NCI-H187 (cell line): ENCODE measurements at places on chromosomes 3 and 15.
A peak's percentile ranks its signal among the peaks of the same experiment; 100 is the strongest.

DNA sequence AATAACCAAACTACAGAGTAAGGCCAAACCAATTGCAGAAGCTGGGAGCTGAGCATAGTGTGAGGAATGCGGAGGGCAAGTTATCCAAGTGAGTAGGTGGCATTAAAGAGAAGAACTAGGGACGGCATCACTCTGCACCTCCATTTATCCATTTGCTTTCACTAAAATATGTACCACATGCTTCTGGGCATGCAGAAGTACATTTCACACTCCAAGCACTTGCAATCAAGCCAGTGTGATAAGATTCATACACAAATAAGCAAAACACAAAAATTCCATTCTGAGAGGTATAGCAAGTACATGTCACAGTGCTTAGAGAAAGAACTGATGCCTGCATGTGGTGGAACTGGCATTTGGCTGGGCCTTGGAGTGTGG is 81.1 kb downstream of the CCNL1 start:
- no peak for DNase-seq

GRCh38 chr3:184513276-184514170 is 48.1 kb upstream of the EPHB3 start:
- DNase-seq: peak; percentile 33

DNA sequence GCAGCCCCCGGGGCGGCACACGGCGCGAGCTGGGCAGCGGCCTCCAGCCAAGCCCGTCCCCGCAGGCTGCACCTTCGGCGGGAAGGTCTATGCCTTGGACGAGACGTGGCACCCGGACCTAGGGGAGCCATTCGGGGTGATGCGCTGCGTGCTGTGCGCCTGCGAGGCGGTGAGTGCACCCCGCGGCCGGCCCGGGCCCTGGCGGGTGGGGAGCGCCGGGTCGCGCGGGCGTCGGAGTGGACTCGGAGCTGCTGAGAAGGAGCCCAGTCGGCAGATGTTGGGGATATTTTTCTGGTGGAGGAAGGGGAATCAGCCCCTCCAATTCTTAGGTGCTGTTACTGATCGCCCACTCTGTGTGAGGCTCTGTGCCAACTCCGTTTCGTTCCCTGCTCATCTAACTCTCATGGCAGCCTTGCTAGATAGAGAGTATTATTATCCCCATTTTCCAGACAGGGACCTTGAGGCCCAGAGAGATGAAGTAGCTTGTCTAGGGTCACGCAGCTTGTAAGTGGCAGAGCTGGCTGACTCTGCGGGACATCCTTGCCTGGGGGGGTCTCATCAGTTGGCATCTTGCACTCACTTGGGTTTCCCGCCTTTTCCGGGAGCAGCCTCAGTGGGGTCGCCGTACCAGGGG is 890 bp downstream of the CHRD start:
- no peak for DNase-seq

GRCh38 chr15:60362321-60363086 is 35.3 kb downstream of the ANXA2 start:
- no peak for DNase-seq

DNA sequence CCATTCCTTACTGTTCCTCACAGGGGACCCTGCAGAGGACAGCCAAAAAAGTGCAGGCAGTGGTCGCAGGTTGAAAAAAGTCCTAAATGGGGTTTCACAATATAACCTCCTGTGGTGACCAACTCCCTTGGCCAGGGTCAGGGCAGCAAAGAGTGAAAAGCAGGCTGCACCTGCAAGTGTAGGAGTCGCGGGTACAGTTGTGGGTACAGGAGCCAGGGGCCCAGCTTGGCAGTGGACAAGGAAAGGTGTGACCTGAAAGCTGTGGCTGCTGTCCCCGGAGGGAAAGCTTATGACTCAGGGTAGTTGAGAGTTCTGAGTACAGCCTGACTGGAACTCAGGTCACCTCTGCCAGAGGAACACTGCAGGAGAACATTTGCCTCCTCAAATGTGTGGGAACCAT is 1114.1 kb downstream of the ROBO2 start:
- DNase-seq: no peak

DNA sequence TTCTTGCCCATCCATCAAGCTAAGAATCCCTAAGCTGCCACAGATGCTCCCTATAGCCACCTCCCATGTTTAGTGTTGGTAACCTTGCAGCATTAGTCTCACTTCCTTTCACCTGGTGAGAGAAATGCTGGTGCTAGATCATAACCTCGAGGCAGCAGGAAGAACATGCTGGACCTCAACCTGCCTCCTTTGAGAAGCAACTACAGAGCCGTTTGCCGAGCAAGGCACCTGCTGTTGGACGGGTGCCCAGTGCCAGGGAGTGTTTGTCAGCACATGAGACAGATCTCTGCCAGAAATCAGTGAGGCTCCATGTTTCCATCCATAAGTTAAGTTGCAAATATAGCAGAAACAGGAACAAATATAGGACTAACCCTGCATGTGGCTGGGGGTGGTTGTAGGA is 955.7 kb downstream of the TUSC7 start:
- peak; percentile 17 for DNase-seq

GRCh38 chr15:40569129-40569953 is at the start of gene RPUSD2:
Gene RPUSD2, plus strand, starts transcription at chr15:40569299. Its CDS starts 39 bp downstream, at chr15:40569338.
- peak; percentile 66 for DNase-seq

DNA sequence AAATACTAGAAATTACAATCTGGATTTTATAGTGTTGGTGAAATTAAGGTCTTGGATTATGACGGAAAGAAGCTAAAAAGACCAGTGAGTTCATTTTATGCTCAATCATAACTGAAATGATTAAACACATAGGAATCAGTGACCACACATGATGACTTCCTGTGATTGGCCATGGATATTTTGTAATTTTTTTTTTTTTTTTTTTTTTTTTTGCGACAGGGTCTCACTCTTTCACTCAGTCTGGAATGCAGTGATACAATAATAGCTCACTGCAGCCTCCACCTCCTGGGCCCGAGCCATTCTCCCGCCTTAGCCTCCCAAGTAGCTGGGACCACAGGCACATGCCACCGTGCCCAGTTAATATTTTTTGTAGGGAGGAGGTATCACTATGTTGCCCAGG is 47.4 kb downstream of the PAQR5 start:
- DNase-seq: no peak

GRCh38 chr3:17741621-17742101 is 770 bp downstream of the TBC1D5 start:
- no peak for DNase-seq

DNA sequence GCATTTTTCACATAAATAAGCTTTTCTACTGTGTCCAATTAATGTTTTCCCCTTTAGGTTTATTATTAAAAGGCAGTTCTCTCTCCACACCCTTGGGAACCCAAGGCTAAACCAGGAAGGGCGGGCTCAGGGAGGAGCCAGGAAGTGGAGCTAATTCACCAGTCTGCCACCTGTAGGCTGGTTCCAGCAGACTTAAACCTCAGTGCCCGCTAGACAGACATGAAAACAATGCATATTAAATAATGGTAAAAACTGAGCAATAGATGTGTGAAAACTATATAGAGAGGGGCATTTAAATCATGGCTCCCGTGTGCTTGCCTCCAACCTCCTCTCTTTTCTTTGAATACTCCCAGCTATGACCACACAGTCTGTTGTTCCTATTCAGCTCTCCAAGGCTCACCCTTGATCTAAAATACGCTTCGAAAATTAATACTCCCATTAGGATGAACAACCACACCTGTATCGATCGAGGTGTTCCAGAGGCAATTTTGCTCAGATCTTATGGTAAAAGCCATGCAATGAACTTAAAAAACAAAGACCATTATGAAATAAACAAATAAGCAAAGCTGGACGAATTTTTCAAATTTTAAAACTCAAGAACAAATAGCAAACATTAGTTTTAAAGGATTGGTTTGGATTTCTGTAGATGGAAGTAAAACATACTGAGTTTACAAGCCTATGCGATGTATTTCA is 253.3 kb downstream of the TJP1 start:
- DNase-seq: no peak

DNA sequence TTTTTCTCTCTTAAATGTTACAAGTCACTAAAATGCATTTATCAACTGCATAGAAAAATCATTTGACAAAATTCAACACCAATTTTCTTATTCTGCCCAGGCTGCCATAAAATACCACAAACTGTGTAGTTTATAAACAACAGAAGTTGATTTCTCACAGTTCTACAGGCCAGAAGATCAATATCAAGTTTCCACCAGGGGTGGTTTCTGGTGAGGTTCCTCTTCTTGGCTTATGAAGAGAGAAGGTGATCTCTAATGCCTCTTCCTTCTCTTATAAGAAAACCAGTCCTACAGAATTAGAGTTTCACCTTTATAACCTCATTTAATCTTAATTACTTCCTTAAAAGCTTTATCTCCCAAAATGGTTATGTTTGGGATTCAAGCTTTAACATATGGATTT is 10.9 kb upstream of the CD200R1L start:
- DNase-seq: no peak

DNA sequence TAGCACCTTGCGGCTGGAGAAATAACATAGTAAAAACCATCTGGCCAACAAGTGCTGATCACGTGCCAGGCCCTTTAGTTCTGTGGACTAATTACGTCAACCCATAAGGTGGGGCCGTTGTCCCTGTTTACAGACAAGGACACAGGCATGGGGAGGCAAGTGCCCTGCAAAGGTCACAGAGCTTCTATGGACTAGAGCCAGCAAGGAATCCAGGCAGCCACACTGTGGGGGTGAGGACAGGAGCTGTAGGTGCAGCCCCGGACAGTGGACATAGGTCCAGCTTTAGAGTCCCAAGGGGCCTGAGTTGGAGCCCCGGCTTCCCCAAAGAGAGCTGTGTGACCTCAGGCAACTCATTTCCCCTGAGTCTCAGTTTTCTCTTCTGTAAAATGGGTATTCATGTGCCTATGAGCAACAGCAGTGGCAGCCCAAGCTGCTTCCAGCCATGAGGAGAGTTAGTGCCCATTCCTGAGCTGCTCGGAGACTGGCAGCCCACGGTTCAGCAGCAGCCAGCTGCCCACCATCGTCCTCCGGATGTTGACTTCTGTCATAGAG is 13.9 kb downstream of the CHST13 start:
- no peak for DNase-seq

- DNase-seq: no peak
Observed at GRCh38 chr3:159884661-159885402, 103.8 kb upstream of the IL12A start.

DNA sequence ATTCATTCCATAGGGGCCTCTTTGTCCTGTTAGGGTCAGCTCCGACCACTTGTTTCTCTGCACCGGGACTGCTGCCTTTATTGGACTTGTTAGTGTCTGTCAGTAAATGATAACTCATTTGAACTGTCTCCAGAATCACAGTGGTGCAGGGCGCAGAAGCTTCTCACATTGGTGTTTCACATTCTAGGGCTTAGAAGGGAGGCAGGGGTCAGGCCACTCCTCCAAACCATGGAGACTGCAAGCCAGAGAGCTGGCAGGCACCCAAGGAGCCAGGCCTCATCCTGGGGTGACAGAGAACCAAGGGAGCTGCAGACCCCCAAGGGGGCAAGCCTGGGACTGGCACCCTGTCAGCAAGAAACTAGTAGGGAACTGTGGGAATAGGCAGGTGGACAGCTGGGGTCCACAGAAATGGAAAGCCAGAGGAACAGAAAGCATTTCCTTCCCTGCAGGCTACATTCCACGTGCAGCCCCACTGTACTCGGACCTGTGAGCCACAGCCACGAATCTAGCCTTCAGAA is 49.1 kb downstream of the CCNL1 start:
- DNase-seq: no peak

GRCh38 chr3:177337541-177338331 is 140.5 kb upstream of the TBL1XR1 start:
- DNase-seq: no peak

DNA sequence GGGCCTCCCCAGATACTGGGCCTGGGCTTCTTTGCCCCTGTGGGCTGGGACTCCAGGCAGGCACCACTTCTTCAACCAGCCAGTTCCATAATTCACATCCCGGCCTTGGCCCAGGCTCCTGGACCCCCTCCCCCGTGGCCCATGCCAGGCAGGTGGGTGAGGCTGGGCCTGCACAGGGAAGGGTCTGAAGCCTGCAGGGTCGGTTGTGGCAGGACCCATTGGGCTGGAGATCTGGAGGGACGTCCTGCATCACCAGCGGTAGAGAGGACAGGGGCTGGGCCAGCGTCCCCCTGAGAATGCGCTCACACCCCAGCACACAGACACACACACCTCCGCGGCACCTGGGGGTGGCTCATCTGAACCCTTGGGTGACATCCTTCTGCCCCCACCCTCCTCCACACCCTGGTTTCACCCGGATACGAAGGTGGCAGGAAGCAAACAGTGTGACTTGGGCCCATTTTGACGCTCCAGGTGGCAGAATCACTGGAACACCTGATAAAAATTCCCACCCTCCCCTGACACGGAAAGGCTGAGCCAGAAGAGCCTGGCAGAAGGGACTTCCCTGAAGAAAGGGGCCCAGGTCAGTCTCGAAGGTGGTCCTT is 15.4 kb downstream of the ZDHHC19 start:
- no peak for DNase-seq
